ENCODE measurements at places on chromosomes 13 and 19.

DNA sequence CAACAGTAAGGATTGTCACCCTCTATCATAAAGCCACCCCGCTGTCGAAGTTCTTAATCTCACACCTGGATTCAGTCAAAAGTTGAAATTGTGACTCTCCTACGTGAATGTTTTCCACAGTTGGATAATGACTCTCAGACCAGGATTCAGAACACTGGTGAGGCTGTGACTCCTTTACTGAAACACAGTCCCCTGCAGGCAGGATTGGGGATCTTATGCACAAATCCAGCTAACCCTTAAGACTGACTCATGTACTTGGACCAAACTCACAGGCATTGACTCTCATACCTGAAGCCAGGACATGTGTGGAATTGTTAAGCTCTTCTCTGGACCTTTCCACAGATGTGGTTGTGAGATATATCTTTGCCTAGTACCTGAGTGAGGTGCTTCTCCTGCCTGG lies 46.8 kb downstream of the ZNF85 start:
- no peak for DNase-seq

GRCh38 chr19:1105008-1105872 lies 1.4 kb downstream of the GPX4 start:
- DNase-seq = no peak

DNA sequence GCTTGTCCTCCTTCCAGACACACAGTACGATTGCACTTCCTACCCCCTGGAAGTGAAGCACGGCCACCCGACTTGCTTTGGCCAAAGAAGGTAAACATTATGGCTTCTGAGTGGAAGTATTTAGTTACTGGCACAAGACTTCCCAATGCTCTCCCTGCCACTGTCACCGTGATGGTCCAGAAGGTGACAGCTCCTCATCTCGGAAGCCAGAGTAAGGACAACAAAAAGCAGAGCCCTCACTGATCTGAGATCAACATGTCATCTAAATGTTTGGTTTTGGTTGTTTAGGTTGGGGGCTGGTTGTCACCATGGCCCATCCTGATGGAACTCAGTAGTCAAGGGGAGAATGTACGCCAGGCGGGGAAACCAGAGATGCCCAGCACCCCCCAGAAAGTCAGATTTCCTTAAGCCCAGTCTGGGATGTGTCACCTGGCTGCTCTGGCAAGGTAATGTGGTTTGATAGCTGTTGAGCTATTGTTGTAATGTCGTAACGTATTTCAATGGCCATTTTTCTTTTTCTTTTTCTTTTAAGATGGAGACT lies 170.1 kb upstream of the ZNF536 start:
- no peak for DNase-seq

- DNase-seq = no peak
Measured at GRCh38 chr19:38731654-38732301, 12.5 kb downstream of the CAPN12 start.

GRCh38 chr13:105343134-105343806 lies 1192.2 kb downstream of the EFNB2 start:
- no peak for DNase-seq

DNA sequence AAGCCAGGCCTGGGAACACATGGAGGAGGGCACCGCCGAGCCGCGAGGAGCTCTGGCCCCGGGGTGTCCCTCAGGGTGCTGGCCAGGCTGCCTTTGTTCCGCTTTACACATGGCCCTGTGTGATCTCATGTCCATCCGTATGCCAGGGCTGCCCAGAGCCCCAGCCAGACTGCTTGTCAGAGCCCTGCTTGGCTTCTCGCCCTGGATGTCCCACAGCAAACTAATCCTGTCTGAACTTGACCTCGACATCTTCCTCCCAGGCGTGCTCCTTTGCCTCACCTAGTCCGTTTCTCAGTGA lies 14.3 kb downstream of the BCKDHA start:
- no peak for DNase-seq

DNA sequence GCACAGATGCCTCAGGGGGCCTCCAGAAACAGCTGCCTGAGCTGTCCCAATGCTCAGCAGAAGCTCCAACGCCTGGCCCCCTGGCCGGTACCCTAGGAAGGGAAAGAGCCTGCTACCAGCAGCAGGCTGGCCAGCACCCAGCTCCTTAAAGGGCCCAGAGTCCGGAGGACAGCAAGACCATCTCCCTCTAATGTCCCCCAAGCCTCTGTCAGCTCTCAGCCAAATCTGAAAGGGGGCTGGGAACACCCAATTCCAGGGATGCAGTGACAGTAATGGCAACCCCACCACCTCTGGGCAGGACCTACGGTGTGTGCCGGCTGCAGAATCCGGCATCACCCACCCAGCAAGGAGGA lies 4.2 kb downstream of the PPP6R1 start:
- DNase-seq = no peak

GRCh38 chr19:8484331-8484894 lies 18.0 kb downstream of the PRAM1 start:
- DNase-seq = no peak

DNA sequence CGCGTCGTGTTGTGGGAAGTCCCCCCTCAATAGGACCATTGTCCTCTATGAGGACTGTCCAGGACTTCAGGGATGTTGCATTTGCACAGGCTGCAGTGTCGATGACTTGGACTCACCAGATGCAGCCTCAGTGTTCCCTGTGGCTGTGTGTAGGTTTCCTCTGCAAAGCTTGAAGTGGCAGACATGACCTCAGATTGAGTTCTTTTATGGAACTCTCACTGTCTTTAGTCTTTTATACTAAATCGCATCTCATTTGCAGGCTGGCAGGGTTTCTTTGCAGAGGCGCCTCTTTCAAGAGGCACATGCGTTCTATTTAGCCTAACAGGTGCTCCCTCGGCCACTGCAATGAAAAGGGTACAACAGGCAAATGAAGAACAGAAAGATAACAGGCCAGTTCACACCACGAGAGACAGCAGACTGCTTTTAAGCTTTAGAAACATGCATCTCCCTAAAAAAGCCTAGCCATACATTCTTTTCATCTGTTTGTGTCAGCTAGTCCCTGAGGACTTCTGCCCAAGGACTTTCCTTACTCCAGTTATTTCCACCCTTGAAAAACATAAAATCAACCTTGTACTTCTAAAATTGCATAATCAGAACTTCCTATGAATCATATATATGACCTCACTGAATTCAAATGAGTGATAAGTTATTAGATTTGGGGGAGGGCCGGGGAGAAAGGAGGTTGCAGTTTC lies 118.4 kb downstream of the RAB20 start:
- no peak for DNase-seq

GRCh38 chr13:95523598-95523997 lies 28.9 kb upstream of the CLDN10 start:
- no peak for DNase-seq

GRCh38 chr13:75704194-75704926 lies 68.2 kb downstream of the LMO7 start:
- DNase-seq = no peak

GRCh38 chr19:1755467-1756171 lies 2.3 kb downstream of the ONECUT3 start:
- DNase-seq = no peak

Data from NCI-H748 treated with DMSO at 0.1 percent for 48 hours (cell line).